ENCODE measurements at places on chromosomes 7 and 10. TPM values are rescaled to one million over a fixed set of nuclear protein-coding genes. Genes with fewer than 3 reads are reported as not detected.

The IDI2 gene
- not detected for total RNA-seq

The ZFYVE27 gene
- 47.9 TPM for total RNA-seq

- no peaks in the 10 kb centered on the region for H3K36me3 ChIP-seq
- no peak overlapping the region for H3K4me3 ChIP-seq
Observed at GRCh38 chr10:64508029-64508661, 986.9 kb downstream of the REEP3 start.

The CROT gene
- total RNA-seq: 22.6 TPM

DNA sequence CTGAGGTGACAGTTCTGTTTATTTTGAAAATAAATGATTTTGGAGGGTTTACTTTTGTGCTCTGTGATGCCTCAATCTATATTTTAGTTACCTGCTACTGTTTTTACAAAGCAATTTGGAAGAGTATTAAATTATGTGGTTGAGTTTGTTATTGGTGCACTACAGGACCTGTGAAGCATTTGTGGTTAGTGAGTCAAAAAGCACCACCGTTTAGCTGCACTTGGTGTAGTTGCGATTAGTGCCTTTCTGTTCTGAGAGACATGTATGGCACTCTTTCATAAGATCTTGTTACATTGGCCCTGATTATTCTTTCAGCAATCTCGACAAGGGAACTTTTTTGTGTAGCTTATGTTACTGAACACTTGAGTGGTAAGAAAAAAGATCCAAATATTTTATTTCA, 132.2 kb downstream of the BBS9 start:
- no peaks in the 10 kb centered on the region for H3K4me1 ChIP-seq
- no peak overlapping the region for H3K4me3 ChIP-seq
- DNase-seq: no peak
- no peaks in the 10 kb centered on the region for H3K36me3 ChIP-seq

The TUBAL3 gene
- 12.8 TPM for total RNA-seq

DNA sequence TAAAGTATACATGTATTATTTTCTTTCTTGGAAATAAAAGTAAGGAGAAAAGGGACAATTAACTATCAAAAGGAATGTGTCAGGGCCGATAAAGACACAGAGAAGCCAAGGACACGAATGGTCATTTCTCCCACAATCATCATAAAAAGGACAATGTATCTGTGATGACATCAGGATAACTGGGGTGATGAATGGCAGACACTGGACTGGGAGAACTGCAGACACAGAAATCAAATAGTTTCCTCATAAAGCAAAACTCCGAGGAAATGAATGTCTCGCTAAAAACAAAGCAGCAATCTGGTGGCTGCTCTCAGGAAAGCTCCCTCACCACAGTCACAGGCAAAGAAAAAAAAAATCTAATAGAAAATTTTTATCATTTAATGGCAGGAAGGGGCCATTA, 69.3 kb upstream of the NPY start:
- H3K4me3 ChIP-seq: no peak overlapping the region
- no peak overlapping the region for H3K27ac ChIP-seq
- H3K27me3 ChIP-seq: no peaks in the 10 kb centered on the region
- H3K36me3 ChIP-seq: no peaks in the 10 kb centered on the region
